ENCODE measurements at places on chromosomes 7 and 10. TPM values are rescaled to one million over a fixed set of nuclear protein-coding genes. Genes with fewer than 3 reads are reported as not detected.

CUBN gene
- 5.2 TPM for total RNA-seq

PTN gene
- 6.4 TPM for total RNA-seq

BAIAP2L1 gene
- 3.6 TPM for total RNA-seq

SUN3 gene
- not detected for total RNA-seq

HTR5A gene
- not detected for total RNA-seq

LMOD2 gene
- not detected for total RNA-seq

- DNase-seq: no peak
Measured at GRCh38 chr7:33982425-33982786, 77.1 kb downstream of the BMPER start.

DNA sequence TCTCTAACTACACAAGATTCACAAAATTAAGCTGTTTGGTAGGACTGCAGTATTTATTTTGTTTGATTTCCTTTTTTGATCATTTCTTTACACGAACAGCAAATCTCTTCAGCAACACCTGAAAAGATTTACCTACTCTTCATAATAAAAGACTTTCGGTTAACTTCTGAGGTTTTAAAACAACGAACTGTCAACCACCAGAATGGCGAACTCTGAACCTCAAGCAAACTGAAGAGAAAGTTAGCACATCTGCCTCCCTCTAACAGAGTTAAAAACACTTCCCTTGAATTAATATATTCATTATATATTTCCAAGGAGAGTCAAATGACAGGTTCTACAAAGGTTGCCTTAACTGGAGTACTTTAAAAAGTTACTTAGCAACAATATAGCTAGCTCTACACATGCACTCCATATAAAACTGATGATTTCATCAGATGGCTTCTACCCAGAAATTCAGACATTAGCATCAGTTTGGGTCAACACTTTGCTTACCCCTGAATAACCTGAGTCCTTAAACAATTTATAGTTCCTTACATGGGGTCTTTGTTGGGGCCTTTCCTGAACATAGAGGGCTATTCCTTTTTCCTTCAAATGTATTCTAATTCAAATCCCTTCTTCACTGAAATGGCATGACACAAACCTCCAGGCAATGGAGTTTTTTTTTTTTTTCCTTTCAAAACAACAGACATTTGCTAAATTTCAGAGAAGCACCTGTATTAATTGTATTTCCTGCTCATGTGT lies 118.3 kb downstream of the SEM1 start:
- no peak for DNase-seq

DNA sequence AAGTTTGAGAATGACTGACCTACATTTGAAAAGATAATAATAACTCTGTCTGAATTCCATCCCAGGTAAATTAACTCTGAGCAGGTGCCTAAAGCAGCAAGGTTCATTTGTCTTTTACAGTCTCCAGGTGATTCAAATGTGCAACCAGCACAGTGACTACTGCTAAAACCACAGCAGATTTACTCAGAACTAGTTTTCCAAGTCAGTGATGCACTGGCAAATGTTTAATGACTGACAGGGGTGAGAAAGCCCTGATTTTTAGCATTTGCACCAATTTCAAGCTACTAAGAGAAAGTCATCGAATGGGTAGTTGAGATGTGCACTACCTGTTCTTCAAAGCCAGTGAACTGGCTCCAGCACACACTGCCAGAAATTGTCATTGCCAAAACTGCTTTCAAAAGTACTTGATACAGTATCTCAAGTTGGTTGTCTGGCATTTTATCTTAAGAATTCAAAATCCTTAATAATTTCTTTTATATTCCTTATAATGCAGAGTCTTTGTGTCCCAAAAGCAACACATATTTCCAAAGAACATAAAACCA lies 60.3 kb downstream of the ATOH7 start:
- DNase-seq: no peak

DNA sequence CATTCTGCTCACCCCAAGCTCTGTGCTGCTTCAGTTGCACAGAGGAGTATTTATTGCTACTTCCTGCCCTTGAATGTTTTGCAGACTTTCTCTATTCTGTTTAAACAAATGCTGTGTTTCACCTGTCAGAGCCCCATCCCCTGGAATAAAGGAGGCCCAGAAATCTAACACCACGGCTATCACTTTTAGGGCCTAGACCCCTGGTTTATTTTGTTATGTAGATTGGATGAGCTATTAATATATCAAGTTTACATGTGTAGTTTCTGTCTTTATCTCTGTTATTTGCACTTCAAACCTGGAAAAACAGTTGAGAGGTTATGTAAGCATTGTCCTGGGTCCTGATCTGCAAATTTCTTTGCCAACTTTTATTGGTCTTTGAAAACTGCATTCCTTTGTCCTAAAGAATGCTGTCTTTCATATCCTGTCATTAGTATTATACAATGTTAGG lies 630.1 kb downstream of the PARD3 start:
- no peak for DNase-seq

DNA sequence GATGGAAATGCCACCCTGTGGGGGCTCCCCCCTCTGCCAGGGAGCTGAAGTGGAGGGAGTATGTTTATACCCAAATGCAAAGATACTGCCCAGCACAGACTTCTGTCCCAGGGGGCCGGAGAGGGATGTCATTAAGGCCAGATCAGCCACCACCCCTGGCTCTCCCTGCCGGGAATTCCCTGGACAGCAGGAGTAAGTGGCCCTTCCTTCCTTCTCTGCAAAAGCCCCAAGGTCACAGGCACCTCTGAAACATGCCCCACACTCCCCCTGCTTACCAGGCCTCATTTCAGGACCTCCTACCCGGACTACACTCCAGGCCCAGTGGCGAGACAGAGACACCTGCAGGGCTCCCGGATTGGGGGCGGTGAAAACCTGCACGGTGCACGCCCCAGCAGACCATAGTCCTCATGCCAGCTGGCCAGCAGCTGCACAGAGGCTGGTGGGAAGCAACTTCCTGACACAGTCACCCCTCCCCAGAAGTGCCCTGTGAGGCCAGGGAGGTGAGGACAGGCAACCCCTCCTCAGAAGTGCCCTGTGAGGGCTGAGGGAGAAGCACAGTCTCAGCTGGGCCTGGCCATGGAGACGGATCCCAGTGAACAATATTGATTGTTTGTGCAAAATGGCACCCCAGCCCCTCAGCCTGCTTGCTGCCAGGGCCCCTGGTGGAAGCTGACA lies 33.0 kb upstream of the RET start:
- DNase-seq: peak; percentile 58

DNA sequence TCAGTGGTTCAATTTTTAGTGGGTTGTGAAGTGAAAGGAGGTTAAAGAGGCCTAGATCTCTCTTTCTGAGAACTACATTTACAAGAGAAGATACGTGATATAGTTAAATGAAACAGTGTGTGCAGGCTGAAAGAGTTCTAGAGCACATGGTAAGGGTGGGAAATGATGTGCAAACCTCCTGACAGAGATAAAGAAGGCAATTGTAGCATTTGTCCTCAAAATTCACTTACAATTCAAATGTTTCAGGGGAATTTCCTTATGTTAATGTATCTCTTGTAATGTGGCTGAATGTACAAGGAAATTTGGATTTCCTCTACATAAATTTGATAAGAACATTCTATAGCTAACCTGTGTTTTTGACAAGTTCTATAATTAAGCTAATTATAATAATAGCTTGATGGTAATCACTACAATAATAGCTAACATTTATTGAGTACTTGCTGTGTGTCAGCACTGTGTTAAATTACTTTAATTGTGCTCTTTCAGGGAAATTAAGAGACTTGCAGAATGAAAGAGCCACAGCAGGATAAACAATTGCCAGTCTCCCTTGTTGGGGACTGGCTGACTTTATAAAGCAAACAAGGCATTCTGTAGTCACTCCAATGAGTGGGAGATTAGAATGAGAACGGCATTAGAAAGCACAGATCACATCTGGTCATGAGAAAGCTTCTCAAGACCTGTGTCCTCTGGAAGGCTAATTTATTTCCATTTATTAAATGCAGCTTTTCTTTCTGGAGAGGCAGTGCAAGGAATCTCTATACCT lies 139.7 kb upstream of the TMEM72 start:
- no peak for DNase-seq

DNA sequence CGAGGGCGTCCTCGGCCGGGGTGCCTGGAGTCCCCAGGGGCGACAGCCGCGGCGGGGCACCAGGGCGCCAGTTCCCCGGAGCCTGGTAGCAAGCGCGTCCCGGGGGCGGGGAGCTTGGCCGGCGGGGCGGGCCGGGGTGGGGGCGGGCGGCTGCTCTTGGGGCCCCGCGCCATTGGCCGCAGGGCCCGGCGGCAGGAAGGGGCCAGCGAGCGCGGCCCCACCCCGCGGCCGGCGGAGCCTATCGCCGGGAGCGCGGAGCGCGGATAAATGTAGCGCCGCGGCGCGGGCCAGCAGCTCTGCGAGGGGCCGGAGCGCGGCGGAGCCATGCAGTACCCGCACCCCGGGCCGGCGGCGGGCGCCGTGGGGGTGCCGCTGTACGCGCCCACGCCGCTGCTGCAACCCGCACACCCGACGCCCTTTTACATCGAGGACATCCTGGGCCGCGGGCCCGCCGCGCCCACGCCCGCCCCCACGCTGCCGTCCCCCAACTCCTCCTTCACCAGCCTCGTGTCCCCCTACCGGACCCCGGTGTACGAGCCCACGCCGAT lies at the start of gene HHEX:
TSS of gene HHEX (plus strand) at position 293 of the 548 bp plus-strand sequence. CDS start at position 325, 32 bp downstream.
- DNase-seq: peak; percentile 87

DNA sequence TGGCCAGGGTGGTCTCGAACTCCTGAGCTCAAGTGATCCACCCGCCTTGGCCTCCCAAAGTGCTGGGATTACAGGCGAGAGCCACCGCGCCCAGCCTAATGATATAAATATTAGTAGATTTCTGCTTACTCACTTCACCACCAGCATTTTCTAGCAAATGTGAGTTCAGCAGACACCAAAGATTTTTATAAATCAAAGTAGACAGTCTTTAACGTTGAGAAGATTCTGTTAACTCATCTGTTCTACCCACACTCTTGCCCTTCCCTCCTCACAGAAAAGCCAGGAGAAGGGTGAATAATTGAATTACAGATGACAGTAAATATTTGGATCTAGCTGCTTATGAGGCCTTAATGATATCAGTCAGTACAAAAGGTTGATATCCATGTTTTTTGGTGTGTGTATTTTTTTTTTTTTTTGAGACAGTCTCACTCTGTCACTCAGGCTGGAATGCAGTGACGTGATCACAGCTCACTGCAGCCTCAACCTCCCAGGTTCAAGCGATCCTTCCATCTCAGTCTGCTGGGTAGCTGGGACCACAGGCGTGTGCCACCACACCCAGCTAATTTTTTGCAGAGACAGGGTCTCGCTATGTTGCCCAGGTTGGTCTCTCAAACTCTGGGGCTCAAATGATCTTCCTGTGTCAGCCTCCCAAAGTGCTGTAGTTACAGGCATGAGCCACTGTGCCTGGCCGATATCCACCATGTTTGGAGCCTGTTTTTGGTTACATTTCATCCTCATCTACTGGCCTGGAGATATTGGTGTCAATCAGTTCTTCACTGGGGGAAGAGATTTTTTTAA lies 120.5 kb downstream of the CUX1 start:
- DNase-seq: no peak

- DNase-seq: no peak
Measured at GRCh38 chr7:129644634-129645230, 33.2 kb downstream of the NRF1 start.

DNA sequence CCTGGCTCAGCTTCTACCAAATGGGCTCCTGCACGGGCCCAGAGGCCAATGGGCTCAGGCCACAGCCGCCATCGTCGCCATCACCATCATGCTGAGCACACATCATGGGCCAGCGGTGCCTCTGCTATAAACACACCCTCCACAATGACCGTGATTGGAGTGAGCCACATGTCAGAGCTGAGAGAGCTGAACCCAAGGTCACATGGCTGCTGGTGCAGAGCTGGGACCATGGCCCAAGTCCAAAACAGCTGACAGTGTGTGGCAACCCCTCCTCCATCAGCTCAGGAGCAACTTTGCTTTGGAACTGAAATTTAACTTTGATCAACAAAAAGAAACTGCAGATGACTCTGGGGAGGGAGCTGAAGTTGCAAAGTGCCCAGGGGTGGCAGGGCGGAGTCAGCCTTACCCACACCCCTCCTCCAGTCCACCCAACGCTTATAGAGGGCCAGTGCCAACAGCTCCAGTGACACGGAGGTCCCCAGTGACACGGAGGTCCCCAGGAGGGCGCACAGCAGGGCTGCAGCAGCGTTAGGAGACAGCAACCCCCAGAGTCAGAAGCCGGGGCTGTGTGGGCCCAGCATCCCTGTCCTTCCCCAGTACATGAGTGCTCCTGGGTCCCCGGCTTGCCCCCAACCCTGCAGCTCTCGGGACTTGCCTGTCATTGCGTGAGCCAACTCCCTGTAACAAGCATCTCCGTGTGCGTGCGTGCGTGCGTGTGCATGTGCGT lies 249.6 kb downstream of the ELFN1 start:
- no peak for DNase-seq

DNA sequence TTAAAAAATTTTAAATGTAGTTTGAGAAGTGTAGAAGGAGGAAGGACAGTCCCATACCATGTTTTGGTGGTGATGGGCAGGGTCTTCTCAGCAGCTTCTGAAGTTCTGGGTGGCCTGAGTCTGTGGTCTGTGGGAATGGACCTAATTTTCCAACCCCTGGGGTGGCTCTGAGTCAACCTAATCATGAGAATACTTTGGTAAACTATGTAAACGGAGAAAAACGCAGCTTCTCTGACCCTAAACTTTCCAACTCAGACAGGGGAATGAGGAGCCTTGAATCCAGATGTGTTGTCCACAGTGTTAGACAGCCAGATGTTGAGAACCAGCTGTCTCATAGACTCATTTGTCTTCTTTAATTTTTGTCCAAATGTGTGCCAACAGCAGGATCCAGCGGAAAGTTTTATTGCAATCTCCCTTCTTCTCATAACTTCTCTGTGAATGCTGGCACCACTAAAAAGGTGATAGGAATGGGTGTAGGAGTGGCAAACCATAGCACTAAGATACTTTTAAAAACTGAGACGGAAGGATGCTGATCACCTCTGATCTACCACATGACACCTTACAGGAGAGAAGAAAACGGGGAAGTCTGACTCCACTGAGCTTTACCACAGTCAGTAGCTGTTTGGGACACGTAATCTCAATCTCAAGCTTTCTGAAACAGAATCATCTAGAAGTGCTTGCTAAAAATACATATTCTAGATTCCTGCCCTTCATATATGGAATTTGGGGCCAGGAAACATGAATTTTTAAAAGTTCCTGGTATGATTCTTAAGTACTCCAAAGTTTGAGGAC lies 90.5 kb upstream of the PHYHIPL start:
- DNase-seq: no peak

- no peak for DNase-seq
Measured at GRCh38 chr10:33390046-33390445, 55.6 kb upstream of the NRP1 start.
